ENCODE measurements at places on chromosomes 4 and X. TPM values are rescaled to one million over a fixed set of nuclear protein-coding genes. Genes with fewer than 3 reads are reported as not detected.

DNA sequence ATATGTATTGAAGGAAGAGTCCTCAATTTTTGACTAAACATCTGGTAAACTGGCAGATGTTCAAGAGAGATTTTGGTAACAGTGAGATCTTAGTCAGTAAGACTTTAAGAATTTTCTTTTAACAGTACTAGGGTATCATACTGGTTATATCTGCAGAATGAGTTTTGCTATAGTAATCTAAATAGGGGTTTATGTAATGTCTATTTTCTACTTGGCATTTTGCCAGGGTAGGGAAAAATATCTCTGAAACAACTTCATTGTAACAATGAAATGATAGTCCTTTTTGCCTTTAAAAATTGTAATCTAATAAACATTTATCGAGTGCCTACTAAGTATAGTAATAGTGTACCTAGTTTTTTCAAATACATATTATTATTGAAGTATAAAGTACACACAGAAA lies 32.1 kb downstream of the XK start:
- no peak for DNase-seq

DNA sequence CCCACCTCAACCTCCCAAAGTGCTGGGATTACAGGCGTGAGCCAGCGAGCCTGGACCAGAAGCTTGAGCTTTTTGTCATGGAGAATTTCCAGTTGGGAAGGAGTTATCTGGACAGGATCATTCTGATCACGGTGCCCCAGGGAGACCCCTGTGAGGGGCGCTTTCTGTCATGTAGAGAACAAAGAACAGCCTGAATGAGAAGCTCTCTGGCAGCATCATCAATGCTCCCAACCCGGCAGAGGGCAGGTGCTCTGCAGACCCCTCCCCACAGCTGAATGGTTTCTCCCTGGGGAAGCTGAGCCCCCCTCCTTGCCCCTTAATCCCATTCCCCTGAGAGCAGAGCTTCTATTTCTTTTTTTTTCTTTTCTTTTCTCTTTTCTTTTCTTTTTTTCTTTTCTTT lies 7.3 kb upstream of the CSF2RA start:
- DNase-seq = peak; percentile 63

DNA sequence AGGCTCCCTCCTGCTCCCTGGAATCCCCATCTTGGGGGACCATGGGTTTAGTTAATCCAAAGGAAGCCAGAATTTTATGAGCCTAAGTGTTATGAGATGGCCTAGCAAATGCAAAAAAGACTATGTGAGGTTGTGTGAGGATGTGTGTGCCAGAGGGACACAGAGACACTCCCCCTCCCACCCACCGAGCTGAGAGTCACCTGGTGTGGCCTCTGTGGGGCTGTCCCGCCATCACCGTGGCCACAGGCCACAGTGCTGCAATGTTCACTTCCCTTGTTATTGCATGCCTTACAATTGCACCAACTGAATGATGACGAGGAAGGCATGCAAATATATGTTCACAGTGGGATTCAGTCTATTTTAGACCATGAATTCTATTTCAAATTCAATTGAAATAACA lies 601 bp upstream of the FGFBP2 start:
- no peak for DNase-seq

- DNase-seq = no peak
Observed at GRCh38 chr4:10625131-10625530, 59.4 kb downstream of the CLNK start.

GRCh38 chrX:22516893-22517292 lies 244.2 kb downstream of the CBLL2 start:
- no peak for DNase-seq

DNA sequence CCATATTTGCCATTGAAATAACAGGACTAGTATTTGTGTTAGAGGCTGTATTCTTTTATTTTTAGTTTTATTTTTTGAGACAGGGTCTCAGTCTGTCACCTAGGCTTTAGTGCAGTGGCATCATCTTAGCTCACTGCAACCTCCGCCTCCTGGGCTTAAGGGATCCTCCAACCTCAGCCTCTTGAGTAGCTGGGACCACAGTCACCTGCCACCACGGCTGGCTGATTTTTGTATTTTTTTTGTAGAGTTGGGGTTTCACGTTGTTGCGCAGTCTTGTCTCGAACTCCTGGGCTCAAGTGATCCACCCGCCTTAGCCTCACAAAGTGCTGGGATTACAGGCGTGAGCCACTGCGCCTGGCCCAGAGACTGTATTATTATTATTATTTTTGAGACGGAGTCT lies 15.3 kb downstream of the TMEM131L start:
- no peak for DNase-seq

- peak; percentile 45 for DNase-seq
Observed at GRCh38 chr4:119299260-119299671, 22.7 kb downstream of the FABP2 start.

DNA sequence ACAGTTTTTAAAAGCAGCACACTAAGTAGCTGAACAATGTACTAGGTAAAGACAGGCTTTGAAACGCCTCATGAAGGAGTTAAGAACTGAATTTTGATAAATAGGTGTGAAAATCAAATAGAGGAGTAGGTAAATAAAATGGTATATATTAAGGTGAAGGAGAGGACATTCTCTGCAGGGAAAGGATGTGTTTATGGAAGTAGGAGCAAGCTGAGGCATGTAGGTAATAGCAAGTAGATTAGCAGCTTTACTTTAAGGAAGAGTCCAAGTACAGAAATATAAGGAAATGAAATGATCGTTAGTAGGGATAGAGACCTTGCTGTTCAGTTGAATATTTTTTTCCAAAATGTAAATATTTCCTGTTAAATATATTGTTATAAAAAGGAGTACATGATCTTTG lies 12.5 kb downstream of the METAP1 start:
- DNase-seq = no peak

GRCh38 chr4:141328560-141329173 lies 108.0 kb downstream of the ZNF330 start:
- DNase-seq = no peak

CT45A1 gene
- not detected for total RNA-seq

RHOXF2 gene
- total RNA-seq = not detected

RPL39 gene
- total RNA-seq = 1,909 TPM

USP26 gene
- total RNA-seq = not detected

Data from endodermal cell (in vitro differentiated cells).